ENCODE measurements at places on chromosomes 11 and 22.

DNA sequence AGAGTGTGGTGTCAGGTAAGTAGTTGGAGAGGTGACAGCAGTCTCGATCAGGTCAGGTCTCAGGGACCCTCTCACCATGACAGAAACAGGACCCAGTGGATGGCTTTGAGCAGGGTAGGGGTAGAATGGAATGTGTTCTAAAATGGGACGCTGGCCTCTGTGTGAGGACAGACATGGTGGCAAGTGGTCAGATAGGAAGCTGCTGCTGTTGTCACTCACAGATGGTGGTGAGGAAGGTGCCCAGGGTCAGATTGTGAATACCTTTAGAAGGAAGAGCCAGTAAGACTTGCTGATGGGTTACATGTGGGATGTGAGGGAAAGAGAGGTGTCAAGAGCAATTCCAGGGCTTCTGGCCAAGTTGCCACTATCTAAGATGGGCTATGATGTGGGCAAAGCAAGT is 596.3 kb downstream of the NTM start:
- no peak overlapping the region for H3K27ac ChIP-seq
- H3K36me3 ChIP-seq = no peaks in the 10 kb centered on the region
- H3K27me3 ChIP-seq = no peaks in the 10 kb centered on the region

- no peak overlapping the region for H3K4me3 ChIP-seq
- H3K36me3 ChIP-seq = no peaks in the 10 kb centered on the region
- no peak overlapping the region for H3K27ac ChIP-seq
- DNase-seq = no peak
- 0 out of 2 replicates have a peak, but pooled peaks cover 3% of the 10 kb centered on the region for H3K4me1 ChIP-seq
Measured at GRCh38 chr11:119617340-119617713, 111.7 kb downstream of the NECTIN1 start.

DNA sequence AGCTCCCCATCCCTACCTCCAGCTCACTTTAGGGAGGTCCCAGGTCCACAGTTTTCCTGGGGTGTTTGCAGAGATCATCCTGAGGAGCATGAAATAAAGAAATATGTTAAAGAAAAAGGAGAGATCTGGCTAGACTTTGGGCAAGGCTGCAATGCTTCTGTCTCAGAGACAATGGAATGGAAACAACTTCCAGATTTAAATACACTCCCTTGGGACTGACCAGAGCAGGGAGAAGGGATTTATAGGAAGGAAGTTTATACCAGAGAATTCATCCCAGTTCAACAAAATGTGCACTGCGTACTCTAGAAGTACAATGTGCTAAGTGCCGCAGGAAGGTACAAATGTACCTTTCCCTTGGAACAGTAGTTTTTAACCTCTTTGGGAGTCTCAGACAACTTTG is 40.4 kb downstream of the ETS1 start:
- H3K4me3 ChIP-seq = no peak overlapping the region
- H3K27me3 ChIP-seq = no peaks in the 10 kb centered on the region
- no peak for DNase-seq
- no peaks in the 10 kb centered on the region for H3K4me1 ChIP-seq

GRCh38 chr22:46948411-46949144 is 186.1 kb downstream of the TBC1D22A start:
- no peak for DNase-seq
- no peak overlapping the region for H3K27ac ChIP-seq
- H3K4me3 ChIP-seq = no peak overlapping the region
- no peaks in the 10 kb centered on the region for H3K27me3 ChIP-seq

- no peaks in the 10 kb centered on the region for H3K36me3 ChIP-seq
- no peak overlapping the region for H3K4me3 ChIP-seq
- peak; percentile 57 for DNase-seq
- no peaks in the 10 kb centered on the region for H3K27me3 ChIP-seq
- H3K27ac ChIP-seq = no peak overlapping the region
Measured at GRCh38 chr11:71977743-71978418, 20.8 kb upstream of the IL18BP start.

DNA sequence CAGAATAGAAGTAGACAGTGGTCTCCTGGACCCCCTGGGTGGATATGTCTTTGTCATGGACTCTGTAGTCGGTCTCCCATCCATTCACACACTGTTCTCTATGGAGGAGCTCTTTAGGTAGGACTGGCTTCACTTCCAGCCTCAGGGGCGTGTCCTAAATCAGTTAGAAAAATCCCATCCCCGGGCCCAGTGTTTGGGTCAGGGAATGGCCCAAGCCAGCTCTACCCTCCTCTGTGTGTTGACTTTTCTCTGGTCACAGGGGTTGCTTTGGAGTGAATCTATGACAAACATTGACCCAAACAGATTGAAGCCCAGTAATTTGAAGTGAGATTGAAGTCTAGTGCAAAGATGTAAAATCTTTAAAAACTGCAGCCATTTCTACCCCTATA is 34.0 kb downstream of the WEE1 start:
- DNase-seq = no peak
- peaks cover 19% of the 10 kb centered on the region for H3K27me3 ChIP-seq
- peaks cover 1% of the 10 kb centered on the region for H3K4me1 ChIP-seq
- H3K36me3 ChIP-seq = no peaks in the 10 kb centered on the region
- H3K27ac ChIP-seq = no peak overlapping the region
- H3K4me3 ChIP-seq = no peak overlapping the region

GRCh38 chr11:105856954-105857353 is 165.1 kb downstream of the MSANTD4 start:
- H3K36me3 ChIP-seq = no peaks in the 10 kb centered on the region
- H3K27me3 ChIP-seq = no peaks in the 10 kb centered on the region
- no peak overlapping the region for H3K27ac ChIP-seq
- H3K4me1 ChIP-seq = no peaks in the 10 kb centered on the region

DNA sequence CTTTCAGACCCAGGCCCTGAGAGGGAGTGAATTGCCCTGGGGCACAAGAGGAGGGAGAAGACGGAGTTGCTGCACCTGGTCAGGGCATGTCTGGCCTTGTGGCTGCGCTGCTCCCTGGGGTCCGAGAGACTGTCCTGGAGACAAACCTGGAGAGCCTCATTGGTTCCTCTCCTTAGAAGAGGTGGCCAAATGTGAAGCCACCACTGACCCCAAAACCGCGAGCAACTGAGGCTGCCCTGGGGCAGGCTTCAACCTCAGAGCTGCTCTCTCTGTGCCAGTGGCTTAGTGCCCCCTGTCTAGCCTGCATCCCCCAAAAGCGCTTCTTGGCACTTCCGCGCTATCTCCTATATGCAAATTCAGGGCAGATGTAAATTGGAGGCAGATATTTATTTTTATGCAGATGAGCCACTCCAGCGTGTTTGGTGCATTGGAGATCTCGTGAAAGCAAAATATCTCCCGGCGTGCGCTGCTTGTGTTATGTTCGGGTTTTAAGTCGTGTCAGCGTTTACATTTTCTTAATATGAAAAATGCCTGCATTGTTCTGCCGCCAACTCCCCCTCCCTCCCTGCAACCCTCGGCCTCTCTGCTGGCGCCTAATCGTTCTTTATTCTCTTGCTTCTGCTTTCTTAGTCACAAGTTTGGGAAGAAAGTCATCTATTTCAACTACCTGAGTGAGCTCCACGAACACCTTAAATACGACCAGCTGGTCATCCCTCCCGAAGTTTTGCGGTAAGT is 69.5 kb downstream of the ARHGAP8 start:
- H3K4me3 ChIP-seq = no peak overlapping the region
- H3K27ac ChIP-seq = no peak overlapping the region
- DNase-seq = no peak
- H3K36me3 ChIP-seq = no peaks in the 10 kb centered on the region

GRCh38 chr11:60783141-60783484 is 2.0 kb upstream of the MS4A10 start:
- H3K27me3 ChIP-seq = no peaks in the 10 kb centered on the region
- H3K36me3 ChIP-seq = no peaks in the 10 kb centered on the region
- no peak overlapping the region for H3K27ac ChIP-seq
- DNase-seq = no peak
- H3K4me1 ChIP-seq = no peaks in the 10 kb centered on the region

DNA sequence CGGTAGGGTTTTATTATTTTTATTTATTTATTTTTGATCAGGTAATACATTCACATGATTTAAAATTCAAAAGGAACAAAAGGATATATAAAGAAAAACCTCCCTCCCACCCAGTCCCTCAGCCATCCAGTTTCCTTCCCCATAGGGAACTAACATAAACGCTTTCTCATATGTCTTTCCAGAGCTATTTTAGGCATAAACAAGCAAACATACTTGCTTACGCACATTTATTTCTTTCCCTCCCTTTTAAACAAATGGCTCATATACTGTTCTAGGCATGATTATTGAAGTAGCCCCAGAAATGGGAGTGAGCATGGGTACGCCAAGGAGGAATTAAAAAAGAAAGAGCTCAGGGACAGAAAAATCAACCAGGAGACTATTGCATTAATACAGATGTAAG is 63.7 kb downstream of the LIF start:
- no peaks in the 10 kb centered on the region for H3K36me3 ChIP-seq
- no peak overlapping the region for H3K4me3 ChIP-seq
- DNase-seq = no peak

GRCh38 chr11:69773626-69774353 is 1.4 kb downstream of the FGF4 start:
- peaks cover 90% of the 10 kb centered on the region for H3K27me3 ChIP-seq
- DNase-seq = no peak
- H3K27ac ChIP-seq = no peak overlapping the region
- H3K4me1 ChIP-seq = no peaks in the 10 kb centered on the region
- no peak overlapping the region for H3K4me3 ChIP-seq

- DNase-seq = no peak
- no peaks in the 10 kb centered on the region for H3K36me3 ChIP-seq
- H3K27ac ChIP-seq = no peak overlapping the region
- no peaks in the 10 kb centered on the region for H3K4me1 ChIP-seq
Measured at GRCh38 chr11:101835506-101836063, 79.2 kb upstream of the CEP126 start.

DNA sequence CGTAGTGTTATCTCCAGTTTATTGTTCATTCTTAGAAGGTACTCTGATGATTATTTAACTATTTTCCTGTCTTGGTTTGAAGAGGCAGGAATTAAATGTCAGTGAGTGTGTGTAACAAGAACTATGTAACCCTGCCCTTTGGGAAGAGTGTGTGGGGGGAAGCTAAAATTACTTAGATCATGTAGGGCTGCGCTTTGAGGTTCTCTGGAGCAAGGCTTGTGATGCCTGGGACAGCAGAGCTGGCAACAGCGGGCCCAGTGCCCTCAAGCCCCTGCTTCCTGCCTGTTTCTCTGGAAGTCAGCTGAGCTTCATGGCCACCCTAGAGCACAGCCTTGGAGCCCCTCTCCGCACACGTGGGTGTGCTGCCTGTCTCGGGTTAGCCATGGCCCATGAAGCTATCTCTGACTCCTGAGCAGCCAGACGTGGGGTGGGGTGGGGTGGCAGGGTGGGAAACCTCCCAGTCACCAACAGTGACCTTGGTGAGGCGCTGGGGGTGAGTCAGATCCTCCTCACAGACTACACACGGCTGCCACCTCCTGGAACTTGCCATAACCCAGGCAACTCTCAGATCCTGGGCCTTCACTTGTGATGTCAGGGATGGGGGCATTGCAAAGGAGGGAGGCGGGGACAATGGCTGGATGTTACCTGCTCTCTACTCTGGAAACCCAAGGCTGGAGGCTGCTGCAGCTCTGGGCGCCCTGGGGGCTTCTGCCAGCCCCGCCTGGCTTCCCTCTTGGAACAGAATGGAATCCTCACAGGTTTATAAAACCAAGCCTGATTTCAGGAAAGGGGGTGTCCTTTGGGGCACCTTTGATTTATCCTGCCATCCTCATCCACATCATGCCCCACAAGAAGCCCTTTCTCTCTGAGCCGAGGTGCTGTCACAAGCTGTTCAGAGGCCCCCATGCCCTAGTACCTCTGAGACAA is 88.6 kb downstream of the SNX19 start:
- H3K27ac ChIP-seq = peak overlapping the region; percentile 24
- no peaks in the 10 kb centered on the region for H3K27me3 ChIP-seq
- H3K36me3 ChIP-seq = no peaks in the 10 kb centered on the region
- no peak overlapping the region for H3K4me3 ChIP-seq
- H3K4me1 ChIP-seq = peaks cover 52% of the 10 kb centered on the region

DNA sequence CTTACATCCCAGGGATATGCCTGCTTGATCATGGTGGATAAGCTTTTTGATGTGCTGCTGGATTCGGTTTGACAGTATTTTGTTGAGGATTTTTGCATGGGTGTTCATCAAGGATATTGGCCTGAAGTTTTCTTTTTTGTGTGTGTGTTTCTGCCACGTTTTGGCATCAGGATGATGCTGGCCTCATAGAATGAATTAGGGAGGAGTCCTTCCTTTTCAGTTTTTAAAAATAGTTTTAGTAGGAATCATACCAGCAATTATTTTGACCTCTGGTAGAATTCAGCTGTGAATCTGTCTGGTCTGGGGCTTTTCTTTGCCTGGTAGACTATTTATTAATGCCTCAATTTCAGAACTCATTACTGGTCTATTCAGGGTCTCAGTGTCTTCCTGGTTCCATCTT is 362.4 kb downstream of the JRKL start:
- no peak overlapping the region for H3K4me3 ChIP-seq
- no peak for DNase-seq
- no peaks in the 10 kb centered on the region for H3K36me3 ChIP-seq
- H3K27me3 ChIP-seq = no peaks in the 10 kb centered on the region
- H3K4me1 ChIP-seq = no peaks in the 10 kb centered on the region

- H3K27me3 ChIP-seq = no peaks in the 10 kb centered on the region
- H3K27ac ChIP-seq = no peak overlapping the region
- no peak overlapping the region for H3K4me3 ChIP-seq
- DNase-seq = no peak
- no peaks in the 10 kb centered on the region for H3K4me1 ChIP-seq
- H3K36me3 ChIP-seq = no peaks in the 10 kb centered on the region
Measured at GRCh38 chr22:47586038-47586437, 823.6 kb downstream of the TBC1D22A start.

GRCh38 chr11:84310268-84310667 is 1024.1 kb upstream of the CCDC90B start:
- H3K27ac ChIP-seq = no peak overlapping the region
- DNase-seq = no peak
- no peak overlapping the region for H3K4me3 ChIP-seq
- no peaks in the 10 kb centered on the region for H3K27me3 ChIP-seq

DNA sequence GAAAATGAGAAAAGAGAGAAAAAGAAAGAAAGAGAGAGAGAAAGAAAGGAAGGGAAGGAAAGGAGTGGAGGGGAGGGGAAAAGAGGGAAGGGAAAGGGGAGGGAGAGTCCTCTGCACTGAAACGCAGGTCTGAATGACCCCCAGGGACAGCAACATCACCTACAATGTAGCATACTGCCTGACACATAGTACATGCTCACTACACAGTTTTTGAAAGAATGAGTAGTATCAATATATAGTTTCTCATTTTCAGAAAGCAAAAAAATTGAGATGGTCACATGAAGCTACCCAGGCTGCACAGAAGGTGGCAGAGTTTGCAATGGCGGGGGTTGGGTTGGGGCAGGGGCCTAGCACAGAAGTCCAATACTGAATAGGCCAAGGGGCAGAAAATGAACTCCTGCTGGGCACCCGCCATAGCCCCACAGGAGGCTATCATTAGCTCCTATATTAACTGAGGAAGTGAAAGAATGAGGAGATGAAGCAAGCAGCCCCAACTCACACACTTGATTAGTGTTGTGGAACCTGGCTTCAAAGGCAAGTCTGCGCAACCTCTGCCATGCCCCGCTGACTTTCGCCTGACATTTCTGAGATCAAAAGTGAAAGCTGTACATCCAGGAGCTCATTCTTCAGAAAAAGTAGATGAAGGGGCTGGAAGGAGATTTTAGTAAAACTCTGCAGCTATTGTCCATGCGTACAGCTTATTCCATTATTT is 241.2 kb upstream of the SYN3 start:
- H3K4me3 ChIP-seq = no peak overlapping the region
- H3K27me3 ChIP-seq = no peaks in the 10 kb centered on the region
- no peaks in the 10 kb centered on the region for H3K4me1 ChIP-seq

Data from MM.1S (cell line).